Stimulated activated CD8-positive, alpha-beta memory T cell treated with anti-CD3 and anti-CD28 coated beads, Interleukin-4, amount 100 ng/mL, for 48 hours (primary cell): ENCODE measurements at places on chromosomes 11 and 22.

DNA sequence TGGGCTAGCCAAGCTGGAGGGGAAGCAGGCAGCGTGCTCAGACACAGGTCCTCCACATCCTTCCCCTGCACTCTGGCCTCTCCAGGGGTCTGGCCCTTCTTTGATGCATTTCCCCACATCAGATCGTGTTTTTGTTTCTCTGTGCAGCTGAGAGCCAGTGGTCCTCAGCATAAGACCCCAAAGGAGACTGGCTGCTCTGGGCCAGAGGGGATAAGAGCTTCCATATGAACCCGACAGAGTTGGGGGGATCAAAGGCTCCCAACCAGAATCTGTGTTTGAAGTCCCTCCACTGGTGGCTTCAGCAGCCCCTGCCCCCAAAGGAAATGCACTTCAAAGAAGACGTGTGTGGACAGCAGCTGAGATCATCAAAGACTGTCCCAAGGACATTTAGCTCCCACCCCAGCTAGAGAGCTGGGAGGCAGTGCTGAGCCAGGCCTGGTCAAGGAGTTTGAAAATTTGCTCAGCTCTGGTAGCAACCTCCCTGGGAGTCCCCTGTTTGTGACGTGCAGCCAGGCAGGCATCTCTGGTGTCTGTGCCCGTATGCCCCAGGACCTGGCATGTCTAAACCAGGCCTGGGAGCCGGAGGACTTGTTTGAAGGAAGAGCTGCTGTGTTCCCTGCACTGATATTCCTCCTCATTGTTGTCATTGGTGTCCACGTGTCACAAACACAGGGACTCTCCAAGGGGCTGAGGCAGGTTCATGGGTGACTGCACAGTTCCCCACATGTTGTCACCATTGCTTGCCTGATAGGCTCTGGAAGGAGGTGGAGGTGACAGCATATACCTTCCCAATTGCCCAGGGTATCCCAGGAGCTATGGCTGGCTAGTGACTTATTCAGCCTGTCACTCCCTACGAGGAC, 99.0 kb downstream of the AMOTL1 start:
- DNase-seq = no peak

DNA sequence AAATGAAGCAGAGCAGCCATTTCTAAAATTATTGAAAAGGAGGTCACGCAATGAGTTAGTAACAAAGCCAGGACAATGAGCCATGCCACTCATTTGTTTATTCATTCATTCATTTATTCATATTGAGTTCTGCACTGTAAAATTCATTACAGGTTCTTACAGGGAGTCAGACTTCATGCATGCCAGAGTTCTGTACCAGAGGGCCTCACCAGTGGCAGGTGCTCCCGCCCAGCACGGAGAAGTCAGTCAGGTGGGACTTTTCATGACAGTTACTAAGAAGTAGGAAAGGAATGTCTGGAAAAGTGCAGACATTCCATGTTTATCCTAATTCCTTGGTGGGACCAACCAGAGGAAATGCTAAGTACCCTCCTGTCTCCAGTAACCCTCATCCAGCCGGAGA, 217.5 kb upstream of the BLID start:
- DNase-seq = no peak

DNA sequence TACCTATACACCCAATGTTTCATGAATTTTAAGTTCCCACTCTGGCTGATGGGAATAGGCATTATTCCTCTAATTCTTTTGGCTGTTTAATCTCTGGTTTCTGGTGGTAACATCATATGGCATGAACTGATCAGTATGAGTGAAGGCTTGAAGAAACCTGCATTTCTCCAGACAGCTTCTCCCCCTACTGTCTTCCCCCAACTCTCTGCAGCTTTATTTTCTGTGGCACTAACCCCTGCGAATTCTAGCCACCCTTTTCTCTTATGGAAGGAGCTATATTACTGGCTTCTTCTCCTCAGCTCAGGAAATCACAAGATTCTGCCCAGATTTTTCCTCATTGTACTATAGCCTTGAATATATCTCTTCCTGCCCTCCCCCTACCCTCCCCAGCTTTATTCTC, 57.1 kb downstream of the CASP12 start:
- DNase-seq = no peak

- DNase-seq = no peak
These were observed 204.4 kb upstream of the SORL1-AS1 start for GRCh38 chr11:121657146-121657545.

- no peak for DNase-seq
These were observed 131.2 kb downstream of the TTC17 start for GRCh38 chr11:43489869-43490465.

DNA sequence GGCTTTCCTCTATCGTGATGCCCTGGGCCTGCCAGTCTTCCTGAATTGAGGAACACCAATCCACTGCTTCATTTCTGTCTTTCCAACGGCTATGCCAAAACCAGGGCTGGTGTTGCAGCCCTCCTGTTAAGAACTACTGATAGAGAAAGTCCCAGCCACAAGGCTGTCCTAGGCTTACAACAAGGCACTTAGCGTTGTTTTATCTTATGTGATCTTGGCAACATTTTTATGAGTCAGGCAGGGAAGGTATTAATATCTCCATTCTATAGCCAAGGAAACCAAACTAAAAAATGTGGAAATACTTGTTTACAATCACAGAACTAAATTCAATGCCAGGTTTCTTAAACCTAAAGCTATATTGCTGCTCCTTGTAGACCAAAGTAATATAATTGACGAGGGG, 89.9 kb upstream of the AMOTL1 start:
- DNase-seq = no peak
